ENCODE measurements at places on chromosomes 5 and 9. TPM values are rescaled to one million over a fixed set of nuclear protein-coding genes. Genes with fewer than 3 reads are reported as not detected.
A peak's percentile ranks its signal among the peaks of the same experiment; 100 is the strongest.

The RASEF gene
- not detected for total RNA-seq

The HMCN2 gene
- total RNA-seq: not detected

The CD74 gene
- 254 TPM for total RNA-seq

The PAIP1 gene
- 49.2 TPM for total RNA-seq

The FOXD4L3 gene
- total RNA-seq: not detected

The MOB3B gene
- 0.34 TPM for total RNA-seq

The SAPCD2 gene
- 6.6 TPM for total RNA-seq

The LRRC19 gene
- not detected for total RNA-seq

The LCP2 gene
- total RNA-seq: 212 TPM

The PCDHB5 gene
- total RNA-seq: not detected

- DNase-seq: no peak
Observed at GRCh38 chr5:157917491-157917890, 58.5 kb upstream of the CLINT1 start.

- no peak for DNase-seq
Observed at GRCh38 chr5:150298701-150299451, 3.8 kb downstream of the ARSI start.

- DNase-seq: no peak
Observed at GRCh38 chr5:178388386-178389025, 155.9 kb upstream of the PHYKPL start.

- DNase-seq: no peak
Observed at GRCh38 chr5:151595411-151595826, 4.3 kb upstream of the FAT2 start.

DNA sequence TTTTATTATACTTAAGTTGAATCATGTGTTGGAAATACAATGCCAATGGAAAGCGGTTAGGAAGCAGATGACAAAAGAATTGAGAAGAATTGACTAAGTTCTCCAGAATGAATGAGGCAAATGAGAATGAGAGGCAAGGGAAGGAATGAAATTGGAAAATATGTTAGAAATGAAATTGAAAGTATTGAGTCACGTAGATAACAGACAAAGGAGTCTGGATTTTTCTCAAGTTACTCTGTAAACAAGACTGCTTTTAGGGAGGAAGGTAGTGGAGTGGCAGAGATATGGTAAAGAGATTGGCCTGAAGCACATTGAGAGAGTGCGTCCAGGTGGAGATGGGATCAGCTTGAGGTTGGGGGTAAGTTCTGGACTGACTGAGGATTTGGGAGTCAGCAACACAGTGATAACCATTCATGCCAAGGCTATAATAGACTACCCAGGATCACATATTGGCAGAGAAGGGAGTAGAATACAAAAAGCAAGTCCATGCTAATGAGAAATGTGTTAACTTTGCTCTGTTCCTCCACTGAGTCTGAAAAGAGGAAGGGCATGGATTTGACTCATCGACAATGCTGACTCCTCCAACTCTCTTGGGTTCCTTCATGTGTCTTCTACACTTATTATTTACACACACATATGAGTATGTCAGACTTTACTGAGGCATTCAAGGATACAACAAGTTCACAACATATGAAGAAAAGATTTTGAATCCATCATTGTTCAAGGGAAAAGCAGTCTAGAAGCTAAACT is 814.2 kb upstream of the ZNF608 start:
- DNase-seq: no peak

- DNase-seq: no peak
Observed at GRCh38 chr5:65722575-65723403, 784 bp downstream of the NLN start.

GRCh38 chr5:13606051-13606450 is 338.4 kb downstream of the DNAH5 start:
- no peak for DNase-seq

DNA sequence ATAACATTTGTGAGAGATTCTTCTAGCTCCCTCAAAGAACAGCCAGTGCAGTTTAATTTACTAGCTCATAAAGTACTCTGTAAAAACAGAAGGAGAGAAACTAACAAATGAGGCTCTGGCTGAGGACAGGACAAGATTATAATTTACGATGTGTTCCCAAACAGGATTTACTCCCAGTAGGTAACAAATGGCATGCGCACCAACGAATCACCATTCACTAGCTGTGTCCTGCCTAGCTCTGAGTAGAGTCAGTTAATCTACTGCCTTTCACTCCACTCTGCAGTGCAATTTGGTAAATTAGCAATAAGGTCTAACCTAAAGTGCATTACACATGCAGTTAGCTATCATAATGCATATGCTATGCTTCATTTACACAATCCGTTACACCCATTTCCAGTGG is 497.4 kb upstream of the CCNG1 start:
- no peak for DNase-seq

GRCh38 chr5:178560911-178561310 is 29.3 kb downstream of the COL23A1 start:
- DNase-seq: no peak

DNA sequence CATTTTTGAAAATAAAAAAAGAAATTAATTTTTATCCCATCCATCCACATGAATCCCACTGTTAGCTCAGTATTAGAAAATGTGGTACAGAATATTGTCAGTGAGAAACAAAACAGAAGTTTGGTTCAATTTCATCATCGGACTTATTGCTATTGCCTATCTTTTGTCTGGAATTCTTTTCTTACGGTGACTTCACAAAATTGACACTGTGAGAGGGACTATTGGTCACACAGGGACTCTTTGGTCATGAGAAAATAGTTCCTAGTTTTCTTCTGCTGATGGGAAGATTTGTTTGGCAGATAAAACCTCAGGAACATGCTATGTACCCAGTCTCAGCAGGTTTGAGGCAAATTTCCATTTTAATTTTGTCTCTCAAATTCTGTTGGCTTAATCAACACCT is 186.2 kb upstream of the ELL2 start:
- DNase-seq: no peak

DNA sequence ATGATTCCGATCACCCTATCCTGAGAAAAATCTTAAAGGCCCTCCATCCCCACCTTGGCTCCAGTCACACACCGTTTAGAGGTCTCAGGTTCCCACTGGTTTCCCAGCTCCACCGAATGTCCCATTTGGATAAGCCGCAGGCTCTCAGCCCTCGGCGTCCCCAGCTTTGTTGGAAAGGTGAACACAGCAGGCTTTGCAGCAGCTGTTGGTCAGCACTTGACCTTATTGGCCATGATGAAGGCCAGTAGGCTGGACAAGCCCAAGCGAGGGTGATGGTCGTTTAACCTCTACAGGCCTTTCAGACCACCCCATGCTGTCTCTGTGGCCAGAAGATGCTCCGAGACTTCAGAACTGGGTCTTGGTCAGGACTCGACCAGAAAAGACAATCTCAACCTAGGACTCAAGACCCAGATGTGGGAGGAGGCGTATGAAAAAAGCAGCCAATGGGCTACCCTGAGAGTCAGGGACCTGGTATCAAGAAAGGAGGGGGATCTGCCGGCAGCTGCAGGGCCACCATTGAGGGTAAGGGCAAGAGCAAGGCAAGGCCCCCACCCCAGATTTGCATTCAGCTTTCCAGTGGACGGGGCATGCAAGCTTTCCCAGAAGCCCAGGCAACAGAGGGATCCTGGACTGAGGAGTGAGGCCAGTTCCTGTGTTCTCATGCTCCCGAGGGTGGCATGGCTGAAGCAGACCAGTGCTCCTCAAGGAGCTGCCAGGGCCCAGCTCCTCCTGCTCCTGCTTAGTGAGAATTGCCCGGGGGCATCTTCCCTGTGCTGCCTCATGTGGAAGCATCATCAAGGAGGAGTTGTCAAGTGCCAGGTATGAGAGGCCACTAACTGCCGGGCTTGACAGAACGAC is 13.4 kb downstream of the UBE2QL1 start:
- no peak for DNase-seq

GRCh38 chr5:14486996-14487896 is 94.3 kb upstream of the OTULINL start:
- no peak for DNase-seq

DNA sequence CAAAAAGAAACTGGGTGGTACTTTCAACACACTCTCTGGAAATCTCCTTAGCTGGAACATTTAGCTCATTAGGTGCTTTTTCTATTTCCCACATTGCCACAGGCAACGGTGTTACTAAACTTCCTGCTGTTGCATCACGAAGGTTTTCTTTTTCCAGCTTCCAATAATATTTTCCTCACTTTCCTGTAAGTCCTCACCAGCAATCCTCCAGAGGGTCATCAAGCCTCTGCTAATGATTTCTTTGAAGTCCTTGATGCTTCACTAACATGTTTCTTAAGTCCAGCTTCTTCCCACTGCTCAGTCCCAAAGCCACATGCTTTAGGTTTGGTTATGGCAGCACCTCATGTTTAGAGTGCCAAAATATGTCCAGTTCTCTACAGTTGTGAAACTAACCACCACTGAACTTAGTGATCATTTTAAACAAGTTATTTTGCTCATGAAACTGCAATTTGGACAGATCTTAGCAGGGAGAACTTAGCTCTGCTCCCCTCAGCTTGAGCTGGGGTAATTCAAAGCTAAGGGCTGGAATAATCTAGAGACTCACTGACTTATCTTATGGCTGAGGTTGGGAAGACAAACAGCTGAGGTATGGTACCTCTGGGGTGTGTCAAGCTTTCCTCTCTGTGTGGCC is 39.9 kb upstream of the RETREG1 start:
- DNase-seq: no peak

GRCh38 chr9:34577400-34578240 is 11.9 kb downstream of the CNTFR start:
- DNase-seq: no peak

DNA sequence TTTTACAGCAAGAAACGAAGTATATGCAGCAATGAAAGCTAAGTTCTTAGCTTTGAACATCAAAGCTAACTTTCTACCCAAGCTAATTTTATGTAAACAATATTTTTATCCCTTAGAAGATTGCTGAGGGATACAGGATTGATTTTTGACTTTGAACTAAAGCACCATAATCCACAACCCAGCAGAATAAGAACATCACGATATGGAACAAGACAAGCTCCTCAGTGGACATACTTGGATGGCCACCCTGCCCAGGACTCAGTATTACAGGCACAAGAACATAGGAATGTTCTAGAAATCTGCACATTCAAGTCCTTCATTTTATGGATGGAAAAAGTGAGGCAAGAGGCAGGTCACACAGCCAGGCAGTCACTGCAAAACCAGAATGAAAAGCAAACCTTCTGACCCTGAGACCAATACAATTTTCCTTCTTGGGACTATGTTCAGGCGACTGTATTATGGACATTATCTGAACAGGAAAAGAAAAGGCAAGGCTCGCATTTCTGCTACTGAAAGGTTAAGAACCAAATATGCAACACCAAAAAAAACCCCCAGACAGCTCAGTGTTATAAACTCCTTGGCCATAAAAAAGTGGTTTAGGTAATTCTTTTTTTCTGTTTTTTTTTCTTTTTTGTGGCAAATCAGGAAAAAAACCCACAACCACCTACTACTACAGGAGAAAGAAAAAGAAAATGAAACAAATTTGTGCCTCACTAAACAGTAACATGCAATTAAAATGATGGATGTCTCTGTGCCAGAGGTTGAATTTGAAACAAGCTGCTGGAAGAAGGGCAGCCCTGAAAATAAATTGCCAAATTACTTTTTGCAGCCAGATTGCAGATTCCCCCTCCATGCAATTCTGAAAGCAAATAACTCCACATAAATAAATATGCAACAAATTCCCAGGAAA is 25.4 kb downstream of the EPB41L4B start:
- no peak for DNase-seq

- DNase-seq: peak; percentile 28
Observed at GRCh38 chr5:142360607-142361120, 35.8 kb upstream of the SPRY4 start.

DNA sequence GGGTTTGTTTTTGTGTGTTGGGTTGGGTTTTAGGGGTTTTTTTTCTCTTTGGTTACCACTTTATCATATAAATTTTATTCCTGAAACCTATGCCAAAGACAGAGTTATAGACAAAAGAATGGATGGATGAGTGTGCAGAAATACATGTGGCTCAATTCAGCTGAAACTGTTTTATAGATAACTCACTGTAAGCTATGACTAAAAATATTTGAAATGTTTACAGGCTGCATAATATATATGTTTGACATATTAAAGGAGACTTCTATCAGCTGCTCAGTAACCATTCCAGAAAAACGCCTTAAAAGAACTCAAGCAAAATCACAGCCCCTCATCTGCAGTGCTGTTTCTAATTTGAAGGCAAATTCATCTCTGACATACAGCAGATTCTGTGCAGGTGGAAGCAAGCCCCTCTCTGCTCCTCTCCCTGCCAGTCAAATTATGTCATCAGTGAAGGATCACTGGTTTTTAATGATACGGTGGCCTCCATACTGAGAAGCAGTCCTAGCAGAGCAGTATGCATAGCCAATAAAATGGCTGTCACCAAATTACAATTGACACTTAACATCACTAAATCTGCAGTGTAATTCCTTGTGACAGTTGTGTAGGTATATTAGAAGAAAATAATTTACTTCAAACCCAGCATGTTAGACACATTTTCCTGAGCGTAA is 301.6 kb downstream of the NR2F1-AS1 start:
- DNase-seq: no peak

DNA sequence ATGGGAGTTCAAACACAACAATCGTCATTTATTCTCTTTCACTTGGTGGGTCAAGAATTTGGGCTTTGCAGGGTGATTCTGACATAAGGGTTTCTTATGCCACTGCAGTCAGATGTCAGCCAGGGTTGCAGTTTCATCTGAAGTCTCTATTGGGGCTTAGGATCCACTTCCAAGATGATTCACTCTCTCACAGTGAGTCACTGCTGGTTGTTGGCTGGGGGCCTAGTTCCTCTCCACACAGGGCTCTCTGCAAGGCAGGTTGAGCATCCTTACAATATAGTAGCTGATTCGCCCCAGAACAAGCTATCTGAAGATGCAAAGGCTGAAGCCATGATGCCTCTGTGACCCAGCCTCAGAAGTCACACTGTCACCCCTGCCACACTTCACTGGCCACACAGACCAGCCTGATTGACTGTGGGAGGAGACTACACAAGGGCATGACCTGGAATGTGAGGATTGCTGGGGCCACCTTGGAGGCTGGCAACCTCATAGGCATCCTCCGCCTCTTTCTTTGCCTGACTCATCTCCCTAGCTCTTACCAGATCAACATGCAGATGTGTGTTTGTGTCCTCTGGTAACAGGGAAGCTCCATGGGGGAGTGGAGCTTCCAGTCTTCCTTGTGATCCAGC is 4.5 kb upstream of the CARD19 start:
- peak; percentile 90 for DNase-seq

GRCh38 chr5:78547731-78548615 is 100.6 kb downstream of the LHFPL2 start:
- no peak for DNase-seq

GRCh38 chr9:111843971-111844370 is 49.2 kb upstream of the SHOC1 start:
- DNase-seq: no peak

DNA sequence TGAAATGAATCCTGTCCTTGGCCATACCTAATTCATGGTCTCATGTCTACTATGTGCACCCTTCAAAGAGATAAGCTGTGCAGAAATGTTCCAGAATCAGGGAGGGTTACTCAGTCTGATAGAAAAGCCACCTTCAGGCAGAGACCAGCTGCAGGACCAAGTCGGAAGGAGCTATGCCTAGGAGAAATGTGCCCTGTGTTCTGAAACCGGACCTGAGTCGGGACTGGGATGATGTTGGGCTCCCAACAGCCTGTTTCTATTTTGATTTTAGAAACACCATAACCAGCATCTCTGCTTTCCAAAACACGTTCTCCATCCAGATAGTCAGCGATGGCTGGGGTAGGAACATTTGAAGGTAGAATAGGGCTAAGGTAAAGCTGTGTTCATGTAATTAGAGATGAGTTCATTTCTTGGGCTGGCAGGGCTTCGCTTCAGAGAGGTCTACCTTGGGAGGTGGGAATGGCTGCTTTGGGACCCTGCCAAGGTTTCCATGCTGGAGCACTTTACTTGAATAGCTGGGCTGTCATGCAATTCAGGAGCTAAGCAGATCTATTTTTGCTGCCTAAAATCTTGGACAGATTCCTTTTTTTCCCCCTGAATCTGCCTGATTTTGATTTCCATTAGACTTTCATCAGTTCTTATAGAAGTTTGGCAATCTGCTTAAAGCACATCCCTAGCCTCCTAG is 2.8 kb downstream of the ADCY2 start:
- no peak for DNase-seq

Data from activated CD4-positive, alpha-beta memory T cell treated with anti-CD3 and anti-CD28 coated beads for 36 hours (primary cell).